Dermis lymphatic vessel endothelial cell (primary cell): ENCODE measurements at places on chromosomes 2 and 18. TPM values are rescaled to one million over a fixed set of nuclear protein-coding genes. Genes with fewer than 3 reads are reported as not detected.

Gene OXER1
- not detected in 2 replicates for total RNA-seq

Gene LAMA1
- 0.09 and 0.22 TPM in 2 replicates for total RNA-seq

Gene DSC1
- not detected in 2 replicates for total RNA-seq

Gene TEX44
- total RNA-seq, result not detected in 2 replicates

Gene CCT7
- 259 and 307 TPM in 2 replicates for total RNA-seq

Gene ACOXL
- total RNA-seq, result not detected in 2 replicates

Gene ORC4
- 20.2 and 24.5 TPM in 2 replicates for total RNA-seq

Gene TSGA10
- 0.54 and 1.5 TPM in 2 replicates for total RNA-seq

Gene TUBA3E
- not detected in 2 replicates for total RNA-seq

Gene MEP1B
- total RNA-seq, result 0.09 TPM in 1 of 2 replicates, not detected in the other

Gene IMPACT
- 24.1 and 28.0 TPM in 2 replicates for total RNA-seq

Gene SNORC
- total RNA-seq, result 0.33 and 0.34 TPM in 2 replicates

Gene VIL1
- total RNA-seq, result not detected in 2 replicates
